ENCODE measurements at places on chromosomes 12 and 14.

DNA sequence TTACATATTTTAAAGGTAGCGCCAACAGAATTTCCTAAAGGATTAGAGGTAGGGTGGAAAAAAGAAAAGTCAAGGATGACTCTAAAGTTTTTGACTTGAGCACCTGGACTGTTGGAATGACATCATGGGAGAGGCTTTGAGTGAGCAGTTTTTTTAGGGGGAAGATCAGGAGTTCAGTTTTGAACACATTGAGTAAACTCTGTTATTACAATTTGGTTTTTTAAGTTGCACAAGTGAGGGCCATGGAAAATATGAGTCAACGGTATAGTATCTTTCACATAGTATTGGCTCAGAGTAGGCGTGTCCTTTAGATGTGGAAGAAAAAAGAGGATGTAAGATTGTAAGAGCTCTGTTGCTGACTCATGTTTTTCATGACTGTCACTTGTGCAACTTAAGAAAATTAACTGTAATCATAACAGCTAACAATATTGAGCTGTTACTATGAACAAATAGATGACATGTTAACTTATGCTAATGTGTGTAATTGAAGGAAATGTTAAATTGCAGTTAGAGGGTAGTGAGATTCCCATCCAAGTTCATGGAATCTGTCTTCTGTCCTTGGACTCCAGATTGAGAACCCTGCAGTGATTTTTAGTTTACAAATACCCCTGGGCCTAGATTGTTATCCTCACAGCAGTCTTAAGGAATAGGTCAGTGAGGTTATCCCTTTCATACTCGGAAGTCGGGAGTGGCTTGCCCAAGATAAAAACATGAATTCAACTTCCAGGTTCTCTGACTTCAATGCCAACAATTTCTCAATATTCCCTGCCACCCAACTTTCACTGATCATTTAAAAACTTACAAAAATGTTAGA lies 48.2 kb upstream of the ATP2B1 start:
- no peak for DNase-seq

DNA sequence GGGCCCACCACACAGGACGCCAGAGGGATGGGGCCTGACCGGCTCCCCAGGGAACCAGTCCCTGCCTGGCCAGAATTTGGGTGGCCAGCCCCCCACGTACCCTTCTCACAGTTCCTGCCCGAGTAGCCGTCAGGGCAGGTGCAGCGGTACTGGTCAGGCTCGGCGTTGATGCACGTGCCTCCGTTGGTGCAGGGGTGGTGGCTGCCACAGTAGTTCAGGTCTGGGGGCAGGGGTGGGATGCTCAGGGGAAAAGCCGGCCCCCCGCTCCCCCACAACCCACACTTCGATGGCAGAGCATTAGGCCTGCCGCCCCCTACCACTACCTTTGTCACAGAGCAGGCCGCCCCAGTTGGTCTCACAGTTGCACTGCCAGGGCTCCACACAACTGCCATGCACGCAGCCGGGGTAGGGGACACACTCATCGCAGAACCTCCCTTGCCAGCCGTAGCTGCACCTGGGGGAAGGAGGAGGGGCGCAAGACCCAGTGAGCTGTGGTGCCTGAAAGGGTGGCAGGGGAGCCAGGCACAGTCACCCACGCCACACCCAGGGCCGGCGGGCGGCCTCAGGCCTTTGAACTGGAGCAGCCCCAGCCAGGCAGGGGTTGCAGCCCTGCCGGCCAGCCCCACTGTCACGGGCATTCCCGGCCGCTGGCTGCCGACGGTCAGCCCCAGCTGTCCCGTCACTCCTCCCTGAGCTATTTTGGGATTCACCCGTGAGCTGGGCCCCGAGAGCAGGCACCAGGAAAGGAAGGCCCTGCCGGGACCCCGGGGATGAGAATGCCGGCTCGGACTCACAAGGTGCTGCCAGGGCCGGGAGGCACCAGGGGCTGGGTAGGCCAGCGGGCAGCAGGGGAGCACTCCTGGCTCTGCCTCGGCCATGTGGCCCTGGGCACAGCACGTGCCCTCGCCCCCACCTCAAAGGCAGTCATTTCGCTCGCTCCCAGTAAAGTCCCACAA lies 16.5 kb downstream of the JAG2 start:
- DNase-seq = no peak

DNA sequence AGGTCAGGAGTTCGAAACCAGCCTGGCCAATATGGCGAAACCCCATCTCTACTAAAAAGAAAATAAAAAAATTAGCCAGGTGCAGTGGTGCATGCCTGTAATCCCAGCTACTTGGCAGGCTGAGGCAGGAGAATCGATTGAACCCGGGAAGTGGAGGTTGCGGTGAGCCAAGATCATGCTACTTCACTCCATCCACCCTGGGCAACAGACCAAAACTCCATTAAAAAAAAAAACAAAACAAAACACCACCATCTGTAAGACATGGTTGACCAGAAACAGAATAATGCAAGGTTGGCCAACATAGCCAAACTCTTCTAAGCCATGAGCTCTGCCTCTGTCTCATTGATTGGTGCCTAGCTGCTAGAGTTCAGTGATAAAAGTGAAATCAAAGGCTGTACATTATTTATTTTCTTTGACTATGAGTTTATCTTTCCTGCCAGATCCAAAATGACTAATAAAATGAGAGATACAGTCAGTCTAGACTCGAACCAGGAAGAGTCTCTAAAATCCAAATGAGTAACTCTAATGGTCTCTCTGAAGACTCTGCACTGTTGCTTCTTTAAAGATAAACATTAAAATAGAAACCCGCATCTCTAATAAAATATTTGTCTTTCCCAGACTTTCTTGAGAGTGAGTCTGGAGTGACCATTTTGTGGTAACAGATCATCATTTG lies 404.7 kb downstream of the DAD1 start:
- DNase-seq = no peak

GRCh38 chr14:74238974-74239847 lies at the start of gene VSX2:
VSX2 (plus strand) TSS chr14:74239449; CDS start chr14:74239562, 113 bp downstream.
- DNase-seq = no peak

DNA sequence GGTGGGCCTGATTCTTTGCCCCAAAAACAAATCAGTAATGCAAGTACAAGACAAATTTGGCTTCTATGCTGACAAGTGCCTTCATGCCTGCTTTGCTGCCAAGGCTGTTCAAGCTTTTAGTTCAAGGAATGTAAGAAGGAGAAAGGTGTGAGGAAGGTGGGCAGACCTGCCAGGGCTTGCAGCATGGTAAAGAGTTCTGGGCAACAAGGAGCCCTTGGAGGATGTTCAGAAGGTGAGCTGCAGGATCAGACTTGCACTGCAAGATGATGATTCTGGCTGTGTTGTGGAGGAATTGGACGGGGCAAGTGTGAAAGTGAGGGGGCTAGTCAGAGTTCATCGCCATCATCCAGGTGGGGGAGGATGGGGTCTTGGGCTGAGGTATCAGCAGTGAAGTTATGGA lies 167.9 kb downstream of the NUAK1 start:
- DNase-seq = no peak

DNA sequence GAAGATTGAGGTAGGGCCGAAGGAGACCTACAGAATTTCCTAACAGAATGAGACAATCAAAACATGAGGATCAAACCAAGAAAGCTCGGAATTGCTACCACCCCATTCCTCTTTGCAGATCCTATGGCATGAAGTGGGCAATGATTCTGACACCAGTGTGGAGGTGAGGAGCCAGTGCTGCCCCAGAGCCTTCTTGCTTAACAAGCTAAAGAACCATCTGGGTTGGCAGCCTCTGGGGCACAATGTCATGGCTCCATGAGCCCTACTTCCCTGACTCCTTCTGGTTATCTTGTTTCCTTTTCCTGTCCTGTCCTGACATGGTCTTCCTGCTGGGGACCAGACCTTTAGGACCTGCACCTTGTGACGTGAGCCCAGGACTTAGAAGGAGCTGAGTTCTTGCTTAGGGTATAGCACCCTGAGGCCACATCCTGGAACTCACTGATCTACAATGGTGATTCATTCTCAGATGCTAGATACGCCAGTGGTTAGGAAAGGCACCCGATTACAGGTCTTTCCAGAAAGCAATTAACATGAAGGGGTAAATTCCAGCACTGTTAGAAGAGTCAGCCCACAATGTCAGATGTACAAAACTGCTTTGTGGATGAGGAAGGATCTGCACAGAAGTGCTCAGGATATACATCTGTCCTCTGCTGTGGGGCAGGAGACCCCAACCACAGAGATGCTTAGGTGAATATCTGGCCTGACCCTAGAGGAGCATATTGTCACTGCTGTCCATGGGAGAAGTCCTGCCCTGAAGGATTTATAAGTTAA lies 324.2 kb downstream of the ZFP36L1 start:
- no peak for DNase-seq

GRCh38 chr12:106031761-106032622 lies 106.8 kb downstream of the NUAK1 start:
- no peak for DNase-seq

- no peak for DNase-seq
These were observed 11.6 kb downstream of the FGD6 start for GRCh38 chr12:95205685-95206084.

- DNase-seq = no peak
These were observed 227.3 kb upstream of the USP15 start for GRCh38 chr12:62032870-62033269.

GRCh38 chr14:91653451-91653850 lies 78.4 kb downstream of the CATSPERB start:
- no peak for DNase-seq

DNA sequence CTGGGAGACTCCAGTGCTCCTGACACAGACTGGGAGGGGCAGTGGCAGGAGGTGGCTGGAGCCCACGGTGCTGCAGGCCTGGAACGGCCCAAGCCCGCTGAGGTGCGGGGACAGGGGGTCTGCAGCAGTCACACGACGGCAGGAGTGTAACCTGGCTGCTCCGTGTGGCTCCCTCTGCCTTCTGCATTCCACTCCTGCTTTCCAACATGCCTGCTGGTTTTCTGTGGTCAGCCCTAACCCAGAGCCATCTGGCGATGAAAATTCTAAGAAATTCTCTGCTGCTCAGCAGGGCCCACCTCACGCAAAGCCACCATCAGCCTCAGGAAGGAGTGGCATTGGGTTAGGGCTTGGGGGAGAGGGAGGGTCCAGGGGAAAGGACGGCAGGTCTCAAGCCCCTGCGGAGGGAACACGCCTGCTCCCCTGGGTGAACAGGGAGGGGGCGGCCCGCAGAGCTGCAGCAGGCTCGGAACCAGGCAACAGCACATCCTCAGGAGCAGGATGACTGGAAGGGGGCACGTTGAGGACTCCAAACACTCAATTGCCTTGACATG lies 5.0 kb upstream of the FBRSL1 start:
- DNase-seq = no peak

DNA sequence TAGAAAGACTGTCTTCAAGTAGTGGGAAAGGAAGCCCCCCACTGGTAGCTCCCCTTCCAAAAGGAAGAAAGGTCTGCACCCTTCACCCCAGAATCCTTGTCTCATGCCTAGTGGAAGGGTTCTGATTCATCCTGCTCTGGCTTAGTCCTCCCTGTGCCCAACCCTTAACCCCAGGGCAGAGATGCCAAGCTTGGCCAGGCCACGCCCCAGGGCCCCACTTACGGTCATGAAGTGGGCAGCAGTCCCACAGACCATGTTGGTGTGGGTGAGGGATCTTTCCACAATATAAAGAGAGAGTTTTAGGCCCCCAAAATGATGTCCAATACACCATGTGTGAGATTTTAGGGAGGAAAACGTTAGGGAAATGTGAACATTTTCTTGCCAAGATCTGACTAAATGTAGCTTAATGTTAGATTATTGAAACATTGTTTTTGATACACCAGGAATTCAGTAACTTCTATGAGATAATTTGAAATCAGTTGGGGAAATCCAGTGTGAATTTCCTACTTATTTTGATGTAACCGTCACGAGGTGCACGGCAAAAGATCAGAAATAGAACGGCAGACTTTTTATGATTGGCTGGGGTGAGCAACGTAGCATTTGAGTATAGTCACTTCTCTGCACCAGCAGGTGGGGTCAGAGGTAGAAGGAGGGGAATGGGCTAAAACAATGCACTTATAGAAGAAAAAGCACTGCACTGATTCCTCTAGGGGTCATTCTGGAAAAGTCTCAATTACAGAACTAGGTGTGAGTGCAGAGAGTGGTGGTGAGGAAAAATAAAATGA lies 8.2 kb upstream of the SSPN start:
- no peak for DNase-seq

DNA sequence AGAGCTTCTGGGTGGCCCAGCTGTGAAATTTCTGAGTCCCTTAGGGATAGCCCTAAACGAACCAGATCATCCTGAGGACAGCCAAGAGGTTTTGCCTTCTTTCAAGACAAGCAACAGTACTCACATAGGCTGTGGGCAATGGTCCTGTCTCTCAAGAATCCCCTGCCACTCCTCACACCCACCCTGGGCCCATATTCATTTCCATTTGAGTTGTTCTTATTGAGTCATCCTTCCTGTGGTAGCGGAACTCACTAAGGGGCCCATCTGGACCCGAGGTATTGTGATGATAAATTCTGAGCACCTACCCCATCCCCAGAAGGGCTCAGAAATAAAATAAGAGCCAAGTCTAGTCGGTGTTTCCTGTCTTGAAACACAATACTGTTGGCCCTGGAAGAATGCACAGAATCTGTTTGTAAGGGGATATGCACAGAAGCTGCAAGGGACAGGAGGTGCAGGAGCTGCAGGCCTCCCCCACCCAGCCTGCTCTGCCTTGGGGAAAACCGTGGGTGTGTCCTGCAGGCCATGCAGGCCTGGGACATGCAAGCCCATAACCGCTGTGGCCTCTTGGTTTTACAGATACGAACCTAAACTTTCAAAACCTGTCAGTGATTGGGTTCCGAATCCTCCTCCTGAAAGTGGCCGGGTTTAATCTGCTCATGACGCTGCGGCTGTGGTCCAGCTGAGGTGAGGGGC lies 38.9 kb downstream of the DAD1 start:
- no peak for DNase-seq

- DNase-seq = no peak
These were observed 57.6 kb upstream of the DDX11 start for GRCh38 chr12:31016057-31016456.

- no peak for DNase-seq
These were observed 6.9 kb downstream of the C12orf75 start for GRCh38 chr12:105337391-105337790.

- DNase-seq = no peak
These were observed 3.1 kb upstream of the OR4N2 start for GRCh38 chr14:19800282-19801117.

DNA sequence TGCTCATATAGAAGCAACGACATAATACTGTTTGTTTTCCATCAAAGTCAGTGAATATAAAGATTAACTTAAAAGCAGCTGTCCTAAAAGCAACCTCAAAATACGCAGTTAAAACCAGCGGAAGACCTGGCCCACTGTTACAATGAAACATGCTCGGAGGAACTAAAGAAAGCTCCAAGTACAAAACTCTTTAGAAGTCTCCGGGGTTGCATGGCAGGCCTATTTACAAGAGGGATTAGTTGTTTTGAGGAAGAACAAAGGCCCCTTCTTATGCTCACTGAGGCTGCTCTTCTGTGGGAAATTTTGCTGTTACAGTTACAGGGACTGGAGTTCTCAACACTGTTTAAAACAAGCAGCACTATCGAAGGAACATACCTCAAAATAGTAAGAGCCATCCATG lies 75.9 kb upstream of the C12orf71 start:
- no peak for DNase-seq

DNA sequence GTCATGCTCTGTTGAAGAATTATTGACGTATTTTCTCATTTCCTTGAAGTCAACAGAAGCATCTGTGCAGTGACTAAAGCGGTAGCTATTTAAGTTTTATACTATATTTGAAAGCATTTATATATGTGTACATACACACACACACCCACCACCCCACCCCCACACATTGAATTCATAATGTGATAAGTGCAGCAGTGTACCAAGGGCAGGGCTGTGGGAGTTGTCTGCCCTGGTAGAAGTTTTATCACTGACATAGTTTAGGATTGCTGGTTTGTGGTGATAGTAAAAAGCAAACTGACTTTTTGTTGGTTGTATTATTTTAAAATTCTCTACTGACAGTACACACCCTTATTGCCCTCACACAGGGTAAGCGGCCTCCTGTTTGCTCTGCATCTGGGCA lies 39.1 kb downstream of the GAS2L3 start:
- no peak for DNase-seq
